ENCODE measurements at places on chromosomes 4 and X. TPM values are rescaled to one million over a fixed set of nuclear protein-coding genes. Genes with fewer than 3 reads are reported as not detected.

- no peak for DNase-seq
These were observed 65.4 kb upstream of the NKX1-1 start for GRCh38 chr4:1471443-1472147.

The ZDHHC15 gene
- polyA plus RNA-seq, result 4.2 TPM

DNA sequence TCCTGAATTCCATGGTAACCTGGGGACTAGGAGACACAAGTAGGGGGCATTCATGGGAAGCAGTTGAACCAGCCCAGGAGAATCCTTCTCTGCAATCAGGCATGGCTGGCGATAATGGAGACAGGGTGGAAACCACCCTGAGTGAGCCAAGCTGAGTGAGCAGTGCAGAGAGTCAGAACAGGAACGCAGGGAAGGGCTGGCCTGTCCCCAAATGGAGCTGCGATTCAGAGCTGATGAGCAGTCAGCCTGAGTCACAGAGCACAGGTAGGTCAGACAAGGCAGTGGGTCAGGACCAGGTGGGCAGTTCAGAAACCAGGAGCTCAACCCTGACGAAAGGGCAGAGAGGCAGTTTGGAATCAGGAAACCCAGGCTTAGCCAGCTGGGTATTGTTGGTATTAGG is 129.0 kb downstream of the BTC start:
- DNase-seq, result no peak

DNA sequence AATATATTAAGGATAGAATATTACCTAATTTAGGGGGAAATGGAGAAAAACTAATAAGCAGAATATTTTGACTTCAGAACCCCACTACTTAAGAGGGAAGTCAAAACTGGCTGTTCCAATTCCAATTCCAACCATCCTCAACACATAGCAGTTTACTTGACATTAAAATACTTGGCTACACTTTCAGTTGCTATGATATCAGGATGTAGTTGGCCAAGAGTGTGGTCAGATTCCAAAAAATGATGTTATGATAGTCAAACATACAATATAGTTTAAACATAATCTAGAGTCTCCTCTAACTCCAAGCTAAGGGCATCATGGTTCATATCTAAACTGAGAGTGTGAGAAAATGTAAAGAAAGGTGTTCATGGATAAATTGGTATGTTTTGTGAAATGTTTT is 16.5 kb upstream of the SMIM14 start:
- DNase-seq, result no peak

- no peak for DNase-seq
These were observed 286.1 kb downstream of the INPP4B start for GRCh38 chr4:142559986-142560385.

DNA sequence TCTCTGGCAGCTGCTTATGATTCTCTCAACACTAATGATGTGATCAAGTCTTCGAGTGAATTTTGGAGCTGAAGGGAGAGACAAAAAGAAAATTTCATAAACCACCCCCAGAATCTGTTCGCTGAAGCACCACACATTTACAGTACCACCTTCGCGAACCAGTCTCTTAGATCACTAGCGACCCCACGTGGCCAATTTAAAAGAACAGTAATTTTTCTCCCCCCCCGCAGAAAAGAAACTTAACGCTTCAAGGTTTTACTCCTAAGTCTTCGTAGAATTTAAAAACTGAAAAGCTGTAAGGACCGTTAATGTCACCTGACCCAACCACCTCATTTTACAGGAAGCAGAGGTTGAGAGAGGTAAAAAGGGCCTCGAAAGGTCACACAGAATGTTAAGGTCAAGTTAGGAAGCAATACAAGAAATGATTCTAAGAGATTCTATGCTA is 187.5 kb downstream of the QDPR start:
- peak; percentile 41 for DNase-seq

DNA sequence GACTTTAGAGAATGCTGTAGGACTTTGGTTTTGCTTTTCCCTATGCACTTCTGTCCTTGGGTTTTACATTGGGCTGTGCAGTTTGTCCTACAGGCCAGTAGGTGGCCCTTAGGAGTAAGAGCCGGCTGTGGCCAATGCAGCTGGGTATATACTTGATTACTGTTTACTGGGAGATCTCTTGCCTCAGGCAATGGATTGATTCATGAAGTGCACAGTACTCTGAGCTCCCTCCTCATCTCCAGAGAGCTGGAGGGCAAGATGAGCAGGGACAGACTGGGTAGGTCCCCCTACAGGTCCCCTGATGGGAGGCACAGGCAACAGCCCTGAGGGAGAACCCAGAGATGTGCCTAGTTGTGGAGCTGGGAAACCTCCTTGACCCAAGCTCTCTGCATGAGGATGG is 103.8 kb upstream of the QRFPR start:
- DNase-seq, result peak; percentile 50

The FGFBP2 gene
- polyA plus RNA-seq, result 1.0 TPM

DNA sequence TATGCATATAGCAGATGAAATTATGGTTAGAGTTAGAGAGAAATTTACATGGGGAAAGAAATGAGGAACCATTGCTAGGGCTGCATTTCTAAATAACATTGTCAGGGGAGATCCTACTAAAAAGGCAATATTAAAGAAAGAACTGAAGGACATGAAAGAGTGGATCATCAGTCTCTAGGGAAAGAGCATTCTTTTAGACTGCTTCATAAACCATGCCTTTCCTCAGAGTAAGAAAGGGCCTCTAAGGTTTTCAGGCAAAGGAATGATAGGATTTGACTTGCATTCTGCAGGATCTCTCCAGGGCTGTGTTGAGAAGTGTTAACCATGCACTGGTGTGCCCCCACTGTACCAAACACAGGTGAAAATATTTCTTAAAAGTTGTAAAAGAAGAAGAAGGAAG is 385.4 kb upstream of the MAD2L1 start:
- DNase-seq, result no peak

GRCh38 chrX:148555571-148556243 is 55.3 kb downstream of the AFF2 start:
- DNase-seq, result no peak

GRCh38 chr4:14644580-14645282 is 357.6 kb upstream of the CPEB2 start:
- DNase-seq, result no peak

DNA sequence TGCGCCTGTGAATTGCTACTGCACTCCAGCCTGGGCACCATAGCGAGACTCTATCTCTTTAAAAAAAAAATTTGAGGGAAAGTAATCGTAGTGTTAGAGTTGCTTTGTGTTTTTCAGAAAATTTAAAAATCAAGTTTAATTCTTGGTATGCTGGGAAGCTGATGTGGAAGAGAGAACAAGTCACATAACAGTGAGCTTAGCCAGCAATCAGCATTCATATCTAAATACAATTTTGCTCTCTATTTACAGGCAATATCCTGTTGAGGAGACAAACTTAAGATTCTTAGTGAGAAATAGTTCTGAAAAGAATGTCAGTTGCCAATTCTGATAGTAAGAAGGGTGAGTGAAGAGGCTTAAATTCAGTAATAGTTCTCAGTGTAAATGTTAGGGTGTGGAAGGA is 9.6 kb upstream of the NDUFC1 start:
- no peak for DNase-seq

GRCh38 chr4:5814421-5814820 is 78.5 kb downstream of the CRMP1 start:
- DNase-seq, result no peak

- no peak for DNase-seq
These were observed 58.2 kb downstream of the ZNF827 start for GRCh38 chr4:145880355-145880960.

- no peak for DNase-seq
These were observed 25.1 kb upstream of the APLN start for GRCh38 chrX:129679901-129680300.

The PLAC1 gene
- polyA plus RNA-seq, result not detected

The SUPT20HL2 gene
- polyA plus RNA-seq, result not detected

The HPSE gene
- 0.64 TPM for polyA plus RNA-seq

- DNase-seq, result no peak
These were observed 15.3 kb downstream of the MRPL1 start for GRCh38 chr4:77877771-77878565.

The FIP1L1 gene
- 66.2 TPM for polyA plus RNA-seq

DNA sequence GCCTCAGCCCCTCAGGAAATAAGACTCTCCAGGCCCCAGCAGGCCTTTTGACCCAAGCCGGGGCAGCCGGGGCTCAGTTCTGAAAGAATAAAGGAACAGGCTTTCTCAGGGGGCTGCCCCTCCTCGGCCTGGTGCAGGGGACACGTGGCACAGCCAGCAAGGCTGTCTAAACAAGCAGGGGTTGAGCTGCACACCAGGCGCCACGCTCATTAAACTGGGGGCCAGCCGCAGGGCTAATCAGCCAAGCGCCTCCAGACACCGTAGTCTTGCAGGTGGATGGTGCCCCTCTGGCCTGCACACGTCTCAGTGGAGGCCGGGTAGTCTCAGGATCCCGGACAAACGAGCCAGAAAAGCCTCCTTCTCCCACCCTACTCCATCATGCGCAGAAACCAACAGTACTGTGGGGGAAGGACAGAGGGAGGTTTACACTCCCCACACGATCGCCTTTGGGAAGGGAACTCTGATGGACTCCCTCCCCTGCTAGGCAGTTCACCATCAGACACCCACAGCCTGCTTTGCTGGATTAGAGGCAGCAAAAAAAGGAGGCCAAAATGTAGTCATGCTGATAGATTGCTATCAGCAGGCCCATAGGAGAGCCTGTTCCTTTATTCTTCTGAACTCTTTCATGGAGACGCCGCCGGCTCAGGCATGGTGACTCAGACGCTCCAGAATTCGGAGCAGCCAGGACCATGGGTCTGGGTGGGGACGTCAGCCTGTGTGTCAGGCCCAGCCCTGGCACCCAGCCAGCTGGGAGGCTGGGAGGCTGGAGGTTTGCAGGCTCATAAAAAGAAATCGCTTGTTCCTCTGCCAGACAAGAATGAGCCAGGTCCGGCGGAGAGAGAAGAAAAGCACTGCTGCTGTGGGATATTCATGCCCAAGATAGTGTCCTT is 342.4 kb downstream of the BCOR start:
- peak; percentile 94 for DNase-seq

Measured in adrenal gland (tissue), 19 donors.